ENCODE measurements at places on chromosomes 2 and 18.

- no peak for DNase-seq
These were observed 40.5 kb upstream of the ATP6V1B1 start for GRCh38 chr2:70895249-70895648.

- DNase-seq, result no peak
These were observed 64.0 kb upstream of the DNMT3A start for GRCh38 chr2:25405611-25406295.

- no peak for DNase-seq
These were observed 163.3 kb downstream of the METTL4 start for GRCh38 chr18:2407961-2408360.

- no peak for DNase-seq
These were observed 34.3 kb downstream of the AFF3 start for GRCh38 chr2:100107906-100108647.

DNA sequence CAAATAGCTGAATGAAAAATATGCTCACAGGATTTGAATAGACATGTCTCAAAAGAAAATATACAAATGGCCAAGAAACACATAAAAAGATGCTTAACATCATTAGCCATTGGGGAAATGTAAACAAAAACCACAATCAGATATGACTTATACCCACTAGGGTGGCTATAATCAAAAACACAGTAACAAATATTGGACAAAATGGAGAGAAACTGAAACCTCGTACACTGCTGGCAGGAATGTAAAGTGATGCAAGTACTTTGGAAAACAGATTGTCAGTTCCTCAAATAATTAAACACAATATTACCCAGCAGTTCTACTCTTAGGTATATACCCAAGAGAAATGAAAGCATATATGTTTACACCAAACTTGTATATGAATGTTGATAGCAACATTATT, 213.0 kb downstream of the PHLPP1 start:
- no peak for DNase-seq

DNA sequence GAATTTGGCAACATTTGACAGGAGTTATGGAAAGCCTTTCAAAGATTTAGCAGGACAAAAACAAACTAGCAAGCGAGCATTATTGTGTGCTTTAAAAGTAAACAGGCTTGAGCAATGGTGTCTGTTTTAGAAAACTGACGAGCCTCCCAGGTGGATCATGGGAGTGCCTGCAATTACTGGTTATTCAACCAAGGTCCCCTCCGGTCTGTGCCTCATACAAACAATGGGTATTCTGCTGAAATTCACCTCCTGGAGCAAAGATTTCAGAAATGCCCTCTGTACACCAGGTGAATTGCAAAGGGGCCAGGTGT, 22.4 kb downstream of the RTP5 start:
- DNase-seq, result no peak

GRCh38 chr2:47288864-47289263, 114.1 kb upstream of the MSH2 start:
- no peak for DNase-seq

GRCh38 chr2:215973954-215974699, 39.2 kb downstream of the MREG start:
- DNase-seq, result no peak

DNA sequence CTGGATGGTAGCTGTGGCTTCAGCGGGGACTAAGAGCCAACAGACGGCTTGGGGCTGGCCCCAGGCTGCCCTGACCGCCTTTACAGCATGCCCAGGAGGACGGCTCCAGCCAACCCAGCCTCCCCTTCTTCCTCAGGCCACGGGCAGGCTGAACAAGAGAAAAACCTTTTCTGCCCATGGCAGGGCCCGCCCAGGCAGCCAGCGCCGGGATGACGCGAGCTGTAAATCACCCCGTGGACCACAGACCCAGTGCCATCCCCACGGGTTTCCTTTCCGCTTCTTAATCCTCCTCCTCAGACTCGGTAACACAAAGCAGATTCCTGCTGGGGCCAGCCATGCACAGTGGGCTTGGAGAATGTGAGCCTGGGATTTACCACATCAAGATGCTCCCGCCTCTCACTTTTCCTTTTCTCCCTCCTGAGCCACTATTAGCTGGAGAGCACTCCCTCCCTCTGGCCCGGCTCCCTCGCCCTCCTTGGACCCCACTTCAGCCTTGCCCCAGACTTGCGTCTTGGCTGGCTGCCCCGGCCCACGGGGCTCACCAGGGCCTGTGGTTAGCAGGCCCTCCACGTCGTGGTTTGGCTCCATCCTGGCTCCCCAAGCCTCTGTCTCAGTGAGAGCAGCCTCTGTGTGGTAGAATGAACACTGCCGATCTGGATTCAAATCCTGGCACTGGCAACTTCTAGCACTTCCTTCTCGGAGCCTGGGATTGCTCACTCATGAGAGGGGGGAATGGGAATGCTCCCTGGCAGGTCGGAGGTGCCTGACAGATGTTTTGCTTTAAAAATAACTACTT, 31.4 kb downstream of the ATOH8 start:
- no peak for DNase-seq

DNA sequence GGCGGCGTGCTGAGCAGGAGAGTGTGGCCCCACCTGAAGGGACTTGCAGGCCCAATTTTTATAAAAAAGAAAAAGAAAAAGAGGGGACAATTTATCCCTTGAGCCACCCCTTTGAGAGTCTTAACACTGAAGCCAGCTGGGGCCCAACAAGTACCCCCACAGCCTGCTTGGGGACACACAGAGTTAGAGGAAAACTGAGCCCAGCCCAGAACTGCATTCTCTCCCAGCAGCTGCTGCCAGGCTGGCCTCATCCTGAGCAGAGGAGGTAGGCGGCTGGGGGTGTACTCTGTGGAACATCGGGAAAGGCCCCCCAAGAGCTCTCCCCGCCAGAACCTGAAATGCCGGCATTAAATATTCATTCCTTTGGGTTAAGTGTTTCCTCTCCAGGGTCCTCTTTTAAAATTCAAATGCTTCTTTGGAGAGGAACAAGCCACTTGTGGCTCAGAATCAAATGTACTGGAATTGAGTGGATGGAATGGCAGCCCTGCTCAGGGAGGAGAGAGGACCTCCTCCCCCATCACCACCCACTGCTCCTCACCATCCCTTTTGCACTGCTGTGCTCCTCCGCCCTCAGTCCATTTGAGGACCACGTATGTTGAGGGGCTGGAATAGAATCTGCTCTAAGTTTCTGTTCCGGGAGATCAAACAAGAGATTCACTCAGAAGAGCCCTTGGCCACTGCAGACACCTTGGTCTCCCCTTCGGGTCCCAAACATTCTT, 45.6 kb downstream of the C1QL2 start:
- no peak for DNase-seq

- DNase-seq, result no peak
These were observed 216.3 kb downstream of the ANAPC1 start for GRCh38 chr2:111667542-111668273.

GRCh38 chr2:139055202-139055601, 275.0 kb upstream of the NXPH2 start:
- no peak for DNase-seq

- no peak for DNase-seq
These were observed 126.8 kb upstream of the HS6ST1 start for GRCh38 chr2:128445523-128445900.

GRCh38 chr18:76720683-76721082, 101.7 kb upstream of the ZNF236 start:
- no peak for DNase-seq

GRCh38 chr18:45540125-45540524, 75.2 kb upstream of the SLC14A2 start:
- DNase-seq, result no peak

- DNase-seq, result no peak
These were observed at the start of gene EDAR for GRCh38 chr2:108988796-108989713. EDAR (minus strand) TSS chr2:108989220; CDS start chr2:108931014, 58,206 bp downstream.

GRCh38 chr2:127479219-127479825, 47.0 kb downstream of the IWS1 start:
- DNase-seq, result no peak

- DNase-seq, result no peak
These were observed 245.1 kb downstream of the KCNS3 start for GRCh38 chr2:18123577-18123976.

GRCh38 chr18:13099113-13099512, 108.0 kb downstream of the CEP192 start:
- no peak for DNase-seq

DNA sequence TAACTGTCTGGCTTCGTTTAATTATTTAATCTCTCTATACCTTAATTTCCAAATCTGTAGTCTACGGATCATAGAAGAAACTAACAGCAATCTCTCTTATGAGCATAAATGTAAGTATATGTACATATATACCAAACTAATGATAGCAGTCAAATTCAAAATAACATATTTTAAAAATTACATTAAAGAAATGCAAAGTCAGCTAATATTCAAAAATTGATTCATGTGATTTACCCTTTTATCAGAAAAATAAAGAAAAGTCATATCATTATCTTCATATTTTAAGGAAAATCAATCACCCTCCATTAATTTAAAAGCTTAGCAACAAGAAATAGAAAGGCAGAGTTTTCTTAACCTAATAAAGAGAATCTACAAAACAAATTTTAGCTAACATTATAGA, 575.9 kb downstream of the IRS1 start:
- DNase-seq, result no peak

- DNase-seq, result no peak
These were observed 33.7 kb upstream of the APCDD1 start for GRCh38 chr18:10420561-10421352.

GRCh38 chr2:28521663-28522062, 25.8 kb downstream of the PLB1 start:
- no peak for DNase-seq

DNA sequence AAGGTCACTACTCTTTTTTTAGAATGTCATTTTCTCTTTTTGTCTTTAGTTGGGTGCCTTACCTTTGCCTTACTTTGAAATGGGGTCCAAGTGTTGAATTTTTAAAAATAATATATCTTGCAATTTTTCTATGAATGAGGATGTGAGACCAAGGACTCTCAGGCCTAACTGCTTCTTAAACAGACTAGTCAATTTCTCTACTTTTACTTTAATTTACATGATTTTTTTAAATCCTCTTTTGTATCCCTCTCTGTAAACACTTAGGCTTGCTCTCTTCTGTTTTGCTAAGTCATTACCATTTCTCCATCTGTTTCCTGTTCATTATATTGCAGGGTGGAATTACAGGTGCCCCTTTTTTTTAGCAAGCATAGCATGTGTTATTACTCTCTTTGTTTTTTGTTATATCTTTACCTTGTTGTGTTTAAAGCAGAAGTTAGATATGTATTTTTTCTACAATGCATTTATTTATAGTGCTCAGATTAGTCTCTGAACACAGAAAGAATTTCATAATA, 261.8 kb downstream of the SPAG16 start:
- no peak for DNase-seq

DNA sequence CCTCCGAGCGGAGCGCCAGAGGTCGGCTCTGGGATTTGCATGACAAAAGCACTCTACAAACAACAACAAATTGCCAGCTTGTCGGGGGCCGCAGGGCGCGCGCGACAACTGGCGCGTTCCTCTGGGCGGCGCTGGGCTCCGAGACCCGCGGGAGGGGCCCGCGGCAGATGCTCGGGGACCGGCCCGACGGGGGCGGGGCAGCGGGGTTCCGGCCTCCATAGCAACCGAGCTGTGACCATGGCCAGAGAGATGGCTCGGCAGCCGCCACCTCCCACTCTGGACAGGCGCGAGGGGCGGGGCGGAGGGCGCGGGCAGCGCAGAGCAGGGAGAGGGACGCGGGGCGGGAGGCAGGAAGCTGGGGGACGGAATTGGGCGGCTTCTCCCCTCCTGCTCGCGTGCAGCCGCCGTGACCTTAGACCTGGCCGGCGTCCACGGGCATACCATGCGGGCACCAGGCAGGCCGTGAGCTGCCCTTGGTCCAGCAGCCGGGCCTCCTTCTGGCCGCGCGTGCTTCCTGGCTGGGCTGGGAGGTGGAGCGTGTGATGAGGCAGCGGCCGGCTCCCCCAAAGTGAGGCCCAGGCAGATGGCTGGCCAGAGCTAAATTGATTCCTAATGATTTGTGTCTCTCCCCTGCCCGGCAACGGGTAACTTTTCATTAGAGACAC, 171.5 kb downstream of the CELF4 start:
- no peak for DNase-seq

- DNase-seq, result no peak
These were observed 52.8 kb upstream of the TWSG1 start for GRCh38 chr18:9281780-9282179.

DNA sequence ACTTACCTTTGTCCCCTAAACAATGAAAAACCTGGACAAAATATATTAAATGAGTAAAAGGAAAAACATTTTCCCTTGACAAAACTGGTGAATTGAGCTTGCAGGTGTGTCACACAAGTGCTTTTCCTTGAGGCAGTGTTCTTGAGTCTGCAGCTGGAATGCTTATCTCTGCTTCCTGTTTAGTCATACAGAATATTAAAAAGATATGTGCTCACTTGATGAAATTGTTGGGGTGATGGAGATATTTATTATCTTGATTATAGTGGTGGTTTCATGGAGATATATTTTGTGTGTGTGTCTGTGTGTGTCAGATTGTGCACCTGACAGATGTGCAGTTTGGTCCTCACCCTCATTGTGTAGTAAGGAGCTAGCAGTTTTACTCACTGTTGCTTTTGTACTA, 3.3 kb downstream of the TAF1B start:
- DNase-seq, result no peak

- no peak for DNase-seq
These were observed 11.2 kb downstream of the KIAA2012 start for GRCh38 chr2:202084265-202084664.

GRCh38 chr2:96964221-96964905, 22.0 kb downstream of the FAM178B start:
- no peak for DNase-seq

- no peak for DNase-seq
These were observed 65.4 kb upstream of the HNRNPA3 start for GRCh38 chr2:177147093-177147694.

DNA sequence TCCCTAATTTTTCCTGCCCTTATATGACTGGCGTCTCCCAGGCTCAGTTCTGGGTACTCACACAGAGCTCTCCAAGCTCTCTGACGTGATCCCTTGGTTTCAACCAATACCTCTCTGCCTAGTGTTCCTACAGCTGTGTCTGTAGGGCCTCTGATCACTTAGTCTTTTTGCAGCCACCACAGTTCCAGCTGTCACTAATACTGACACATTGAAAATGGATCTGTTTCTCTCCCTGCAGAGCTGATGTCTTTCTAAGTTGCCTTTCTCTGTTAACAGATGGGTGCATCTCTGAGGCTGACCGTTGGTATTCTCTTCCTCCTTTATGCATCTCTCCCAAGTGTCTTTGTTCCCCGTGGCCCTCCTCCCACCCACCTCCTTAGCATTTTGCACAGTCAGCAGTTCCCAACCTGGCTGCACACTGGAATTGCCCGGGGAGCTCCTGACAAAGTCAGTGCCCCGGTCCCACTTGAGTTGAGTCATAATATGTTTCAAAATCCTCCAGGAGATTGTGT, 62.5 kb downstream of the CERS6 start:
- no peak for DNase-seq

GRCh38 chr2:207762146-207762545, 7.6 kb downstream of the FZD5 start:
- DNase-seq, result no peak

GRCh38 chr2:119282996-119283511, 59.4 kb downstream of the STEAP3 start:
- no peak for DNase-seq

GRCh38 chr2:88807237-88807962, 115.9 kb downstream of the RPIA start:
- no peak for DNase-seq

Measured in activated naive CD4-positive, alpha-beta T cell (primary cell).